H54 (cell line): ENCODE measurements at places on chromosomes 12 and 14.

- no peak for DNase-seq
Observed at GRCh38 chr12:124125203-124125871, 152.3 kb downstream of the ZNF664 start.

DNA sequence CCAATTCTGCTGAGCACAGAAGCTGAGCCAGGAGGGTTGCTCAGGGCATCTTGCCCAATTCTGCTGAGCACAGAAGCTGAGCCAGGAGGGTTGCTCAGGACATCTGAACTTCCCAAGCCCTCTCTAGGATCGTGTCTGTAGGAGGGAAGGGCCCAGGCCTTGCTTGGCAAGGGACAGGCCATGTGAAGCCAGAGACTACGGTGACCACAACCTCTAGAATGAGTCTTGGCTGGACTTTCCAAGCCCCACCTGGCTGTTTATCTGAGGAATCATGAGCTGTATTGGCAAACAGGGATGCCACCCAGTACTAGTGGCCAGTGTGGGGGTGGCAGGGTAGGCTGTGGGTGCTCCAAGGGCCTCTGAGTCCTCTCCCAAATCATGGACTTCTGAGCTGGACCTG is 7.7 kb upstream of the SERPINA6 start:
- DNase-seq: no peak

DNA sequence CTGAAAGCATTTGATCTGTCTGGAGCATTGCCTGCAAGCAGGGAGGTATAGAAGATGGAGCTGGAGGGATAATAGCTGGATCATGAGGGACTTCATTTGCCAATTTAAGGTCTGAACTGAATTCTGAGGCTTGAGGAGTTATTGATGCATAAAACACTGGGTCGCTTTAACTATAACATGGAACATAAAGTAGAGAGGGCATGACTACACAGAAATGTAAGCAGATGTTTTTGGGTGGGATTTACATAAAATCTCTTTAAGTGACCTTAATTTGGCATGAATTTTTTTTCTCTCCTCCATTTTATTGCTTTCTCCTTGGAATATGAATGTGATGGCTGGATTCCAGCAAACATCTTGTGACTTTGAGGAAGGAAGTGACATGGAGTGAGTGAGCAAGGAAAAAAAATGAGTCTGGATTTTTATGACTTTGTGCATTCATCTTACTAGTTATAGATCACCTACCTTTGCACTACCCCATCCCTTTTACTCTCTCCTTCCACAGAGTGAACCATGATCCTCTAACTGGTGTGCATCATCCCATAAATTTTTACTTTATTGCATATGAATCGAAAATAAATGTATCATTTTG is 356.0 kb downstream of the DUSP6 start:
- no peak for DNase-seq

DNA sequence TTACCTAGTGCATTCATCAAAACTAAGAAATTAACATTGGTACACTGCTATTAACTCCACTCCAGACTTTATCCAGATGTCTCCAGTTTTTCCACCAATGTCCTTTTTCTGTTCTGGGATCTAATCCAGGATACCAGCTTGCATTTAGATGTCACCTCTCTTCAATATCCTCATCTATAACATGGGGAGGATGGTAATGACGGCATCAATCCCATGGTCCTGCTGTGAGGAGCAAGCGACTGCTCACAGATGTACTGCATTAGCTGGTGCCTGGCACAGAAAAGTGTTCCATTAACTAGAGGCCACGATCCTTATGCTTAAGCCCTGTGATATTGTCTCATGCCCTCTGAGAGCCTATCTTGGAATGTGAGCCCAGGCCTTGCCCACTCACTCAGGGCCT is 53.8 kb downstream of the CALM1 start:
- no peak for DNase-seq

- DNase-seq: no peak
Observed at GRCh38 chr12:43931187-43931586, 95.3 kb downstream of the TMEM117 start.
